ENCODE measurements at places on chromosomes 3 and 15.

DNA sequence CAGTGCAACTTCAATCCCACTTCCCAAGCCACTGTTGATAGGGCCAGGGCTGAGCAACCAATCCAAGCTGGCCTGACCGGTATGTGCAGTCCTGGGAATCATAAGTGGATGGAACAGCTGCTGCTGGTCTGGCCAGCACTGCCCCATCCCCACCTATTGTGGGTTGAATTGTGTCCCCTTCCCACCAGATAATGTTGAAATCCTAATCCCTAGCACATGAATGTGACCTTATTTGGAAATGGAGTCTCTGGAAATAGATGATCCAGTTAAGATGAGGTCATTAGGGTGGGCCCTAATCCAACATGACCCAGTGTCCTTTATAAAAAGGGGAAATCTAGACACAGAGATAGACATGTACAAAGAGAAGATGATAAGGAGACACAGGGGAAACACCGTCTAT lies 13.7 kb upstream of the PDIA5 start:
- DNase-seq: no peak

DNA sequence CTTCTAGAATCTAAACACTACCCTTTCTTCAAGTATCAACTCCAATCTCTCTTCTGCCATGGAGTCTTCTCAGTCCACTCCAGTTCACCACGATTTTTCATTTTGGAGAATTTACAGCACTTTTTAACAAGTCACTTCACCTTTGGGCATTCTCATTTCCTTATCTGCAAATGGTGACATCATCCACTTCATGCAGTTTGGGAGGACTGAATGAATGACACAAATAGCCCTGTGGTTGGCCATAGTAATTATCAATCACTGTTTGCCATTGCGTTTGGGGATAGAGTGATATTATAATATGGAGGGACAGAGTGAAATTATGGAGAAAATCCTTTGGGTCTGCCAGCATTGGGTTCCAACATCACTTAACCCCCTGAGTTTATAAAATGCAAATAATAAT lies 38.0 kb upstream of the TM4SF1 start:
- no peak for DNase-seq

DNA sequence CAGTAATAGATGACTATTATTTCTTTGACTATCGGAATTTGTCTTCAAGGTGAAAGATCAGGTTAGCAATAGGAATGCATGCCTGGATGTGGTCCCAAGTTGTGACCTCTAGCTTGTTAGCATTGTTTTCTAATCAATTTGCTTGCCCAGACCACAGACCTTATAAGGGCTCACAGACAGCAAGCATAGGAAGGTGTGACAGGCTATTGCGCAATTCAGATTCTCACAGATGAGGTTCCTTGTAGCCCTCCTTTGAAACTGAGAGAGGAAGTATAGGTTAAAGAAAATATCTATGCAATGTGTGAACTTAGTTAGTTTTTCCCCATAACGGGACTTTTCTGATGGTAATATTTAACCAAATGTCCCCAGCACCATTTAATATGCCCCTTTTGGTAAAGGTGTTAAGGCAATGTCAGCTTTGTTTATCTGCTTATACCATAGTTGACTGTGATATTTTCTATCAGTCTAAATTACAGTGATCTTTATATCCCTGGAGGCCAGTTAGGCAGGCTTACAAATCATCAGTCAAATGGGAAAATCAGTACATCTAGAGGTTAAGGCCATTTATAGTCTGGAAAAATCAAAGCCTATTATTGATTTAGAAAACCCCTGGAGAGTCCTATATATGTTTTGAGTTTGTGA lies 168.1 kb upstream of the MBNL1 start:
- no peak for DNase-seq

DNA sequence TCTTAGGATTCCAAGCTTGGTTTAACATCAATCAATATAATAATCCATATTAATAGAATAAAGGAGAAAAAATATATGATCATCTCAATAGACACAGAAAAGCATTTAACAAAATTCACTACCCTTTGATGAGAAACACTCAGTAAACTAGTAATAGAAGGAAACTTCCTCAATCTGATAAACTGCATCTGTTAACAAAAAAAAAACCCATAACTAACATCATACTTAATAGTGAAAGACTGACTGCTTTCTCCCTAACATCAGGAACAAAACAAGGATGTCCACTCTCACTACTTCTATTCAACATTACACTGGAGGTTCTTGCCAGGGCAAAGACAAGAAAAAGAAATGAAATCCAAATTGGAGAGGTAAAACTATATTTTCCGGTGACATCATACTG lies 30.5 kb downstream of the LRRK1 start:
- DNase-seq: no peak

GRCh38 chr3:144677103-144677502 lies 705.5 kb downstream of the DIPK2A start:
- DNase-seq: no peak

- DNase-seq: no peak
Observed at GRCh38 chr3:14244521-14245247, 66.1 kb downstream of the LSM3 start.

DNA sequence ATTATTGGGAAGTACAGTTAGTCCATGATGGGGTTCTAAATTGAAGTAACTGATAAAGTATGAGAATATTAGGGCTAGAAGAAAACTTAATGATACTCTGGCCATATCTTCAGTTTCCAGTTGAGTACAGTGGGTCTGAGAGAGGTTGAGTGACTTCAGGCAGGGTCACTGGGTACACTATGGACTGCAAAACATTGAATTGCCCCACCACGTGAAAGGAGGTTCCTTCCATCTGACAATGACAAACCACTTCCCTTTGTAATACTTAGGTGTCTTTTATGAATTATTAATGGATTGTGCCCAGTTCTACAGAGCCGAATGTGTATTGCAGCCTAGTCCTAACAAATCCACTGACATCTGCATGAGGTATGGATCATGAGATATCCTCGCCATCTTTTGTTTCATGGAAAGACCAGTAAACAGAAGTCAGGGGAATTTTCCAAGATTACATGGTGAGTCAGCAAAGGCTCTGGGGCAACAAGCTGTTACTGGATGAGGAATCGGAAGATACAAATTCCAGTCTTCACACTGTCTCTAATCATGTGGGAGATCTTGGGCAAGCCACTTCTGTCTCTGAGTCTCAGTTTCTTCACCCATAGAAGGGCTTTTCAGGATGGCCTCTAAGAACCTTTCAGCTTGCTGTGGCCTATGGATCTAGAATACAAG lies 66.5 kb upstream of the BCL6 start:
- DNase-seq: no peak

- DNase-seq: no peak
Observed at GRCh38 chr3:59017617-59017984, 32.2 kb downstream of the CFAP20DC start.

- DNase-seq: no peak
Observed at GRCh38 chr3:174547801-174548435, 311.2 kb upstream of the NAALADL2 start.

DNA sequence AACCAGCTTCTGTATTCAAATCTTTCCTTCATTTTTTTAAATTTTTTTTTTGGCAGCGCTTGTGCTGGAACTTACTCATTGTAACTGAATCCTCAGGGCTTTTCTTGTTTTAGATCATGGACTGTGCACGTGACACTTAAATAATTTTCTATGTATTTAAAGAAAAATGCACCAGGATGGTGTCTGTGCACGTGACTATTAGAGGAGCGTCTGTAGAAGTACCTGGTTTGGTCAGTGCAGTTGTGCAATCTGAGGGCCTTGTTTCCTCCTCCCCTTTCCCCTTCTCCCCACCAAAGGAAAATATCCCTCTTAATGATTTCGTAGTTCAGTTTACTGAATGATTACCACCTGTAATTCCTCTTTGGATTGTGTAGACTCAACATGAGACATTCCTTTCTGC lies 31.3 kb downstream of the EDEM1 start:
- DNase-seq: no peak

- DNase-seq: no peak
Observed at GRCh38 chr3:123593381-123593780, 8.5 kb upstream of the HACD2 start.

GRCh38 chr3:190696777-190697501 lies 165.6 kb downstream of the GMNC start:
- no peak for DNase-seq

DNA sequence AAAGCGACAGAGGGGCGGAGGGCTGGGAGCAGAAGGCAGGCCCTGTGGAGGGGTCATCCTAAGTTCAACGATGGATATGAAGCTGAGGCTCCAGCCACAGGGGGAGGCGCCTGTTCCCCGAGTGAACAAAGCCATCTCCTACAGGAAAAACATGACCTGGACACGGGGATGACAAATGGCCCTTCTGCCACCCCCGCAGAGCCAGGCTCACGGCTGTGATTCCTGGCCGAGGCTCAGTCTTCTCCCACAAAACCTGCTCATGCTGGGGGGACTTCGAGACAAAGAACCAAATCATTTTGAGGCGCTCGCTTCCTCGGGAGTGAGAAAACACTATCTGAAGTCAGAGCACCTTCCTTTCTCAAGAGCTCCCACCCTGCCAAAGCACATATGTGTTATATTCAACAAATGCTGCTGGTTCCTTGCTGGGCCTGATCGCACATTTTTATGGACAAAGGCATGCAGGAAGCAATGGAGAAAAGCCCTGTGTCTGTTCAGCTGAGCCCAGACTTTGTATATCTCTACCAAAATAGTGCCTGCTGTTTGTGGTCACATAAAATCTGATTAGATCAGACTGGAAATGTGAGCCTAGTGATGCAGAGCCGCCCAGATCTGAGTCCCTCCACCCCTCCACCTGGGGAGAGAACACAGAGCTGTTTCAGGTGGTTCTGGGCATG lies 5.6 kb downstream of the RBP1 start:
- DNase-seq: peak; percentile 92

DNA sequence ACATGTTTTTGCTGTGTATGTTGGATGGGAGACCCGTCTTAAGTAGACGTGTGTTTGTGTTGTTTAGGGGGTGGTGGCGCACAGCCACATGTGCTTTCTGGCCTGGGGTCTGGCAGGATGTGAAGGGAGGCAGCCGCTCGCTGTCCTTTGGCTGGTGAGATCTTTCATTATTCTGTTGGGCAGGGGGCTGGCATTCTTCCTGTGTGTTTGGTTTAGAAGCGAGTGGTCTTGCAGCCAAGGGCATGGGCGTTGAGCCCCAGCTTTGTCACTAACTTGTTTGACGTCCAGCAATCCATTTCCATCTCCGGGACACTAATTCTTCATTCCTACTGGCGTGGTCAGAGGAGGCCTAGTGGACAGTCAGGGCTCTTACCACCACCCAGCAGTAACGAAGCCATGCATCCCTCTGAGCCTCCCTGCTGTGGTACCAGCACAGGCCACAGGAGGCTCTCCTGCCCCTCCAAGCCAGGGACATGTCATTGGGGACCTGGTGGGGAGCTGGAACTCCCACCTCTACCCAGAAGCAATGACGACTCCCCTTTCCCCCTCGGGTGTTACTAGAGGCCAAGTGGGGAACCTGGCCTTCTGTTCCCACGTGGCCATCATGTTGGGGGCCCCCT lies 10.7 kb downstream of the THSD4 start:
- no peak for DNase-seq

GRCh38 chr3:154139996-154140436 lies 18.8 kb downstream of the ARHGEF26 start:
- DNase-seq: no peak

DNA sequence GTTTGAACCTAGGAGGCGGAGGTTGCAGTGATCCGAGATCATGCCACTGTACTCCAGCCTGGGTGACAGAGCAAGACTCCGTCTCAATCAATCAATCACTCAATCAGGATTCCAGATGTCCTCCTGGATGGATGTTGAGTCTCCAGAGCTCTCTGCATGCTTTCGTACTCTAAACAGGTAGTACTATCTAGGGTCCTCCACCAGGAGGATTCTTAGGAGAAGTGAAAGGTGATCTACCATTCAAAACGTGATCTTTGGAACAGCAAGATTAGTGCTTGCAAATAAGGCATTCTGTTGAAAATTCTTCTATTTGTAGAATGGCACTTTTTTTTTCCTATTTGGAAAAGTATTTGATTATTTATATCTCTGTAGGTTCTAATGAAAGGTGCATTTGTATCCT lies 34.3 kb downstream of the CNOT10 start:
- no peak for DNase-seq

GRCh38 chr15:41031232-41032078 lies 78.2 kb downstream of the CHAC1 start:
- no peak for DNase-seq

DNA sequence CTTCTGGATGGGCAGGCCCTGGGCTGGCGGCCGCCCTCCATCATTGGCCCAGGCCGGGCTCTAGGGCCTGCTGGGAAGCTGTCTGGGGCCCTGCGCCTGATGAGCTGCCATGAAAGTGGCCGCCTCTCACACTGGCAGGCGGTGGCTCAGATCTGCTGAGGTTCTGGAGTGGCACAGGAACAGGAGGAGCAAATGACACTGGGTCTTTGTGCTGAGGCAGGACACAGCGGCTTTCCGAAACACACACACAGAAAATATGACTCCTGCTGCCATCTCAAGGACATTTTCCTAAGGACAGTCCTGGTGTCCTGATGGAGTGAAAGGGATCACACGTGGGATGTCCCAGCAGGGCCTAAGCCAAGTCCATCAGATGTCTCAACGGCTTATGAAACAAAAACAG lies 103.5 kb downstream of the NUP210 start:
- DNase-seq: no peak

- no peak for DNase-seq
Observed at GRCh38 chr3:129534428-129535027, 6.1 kb downstream of the RHO start.

DNA sequence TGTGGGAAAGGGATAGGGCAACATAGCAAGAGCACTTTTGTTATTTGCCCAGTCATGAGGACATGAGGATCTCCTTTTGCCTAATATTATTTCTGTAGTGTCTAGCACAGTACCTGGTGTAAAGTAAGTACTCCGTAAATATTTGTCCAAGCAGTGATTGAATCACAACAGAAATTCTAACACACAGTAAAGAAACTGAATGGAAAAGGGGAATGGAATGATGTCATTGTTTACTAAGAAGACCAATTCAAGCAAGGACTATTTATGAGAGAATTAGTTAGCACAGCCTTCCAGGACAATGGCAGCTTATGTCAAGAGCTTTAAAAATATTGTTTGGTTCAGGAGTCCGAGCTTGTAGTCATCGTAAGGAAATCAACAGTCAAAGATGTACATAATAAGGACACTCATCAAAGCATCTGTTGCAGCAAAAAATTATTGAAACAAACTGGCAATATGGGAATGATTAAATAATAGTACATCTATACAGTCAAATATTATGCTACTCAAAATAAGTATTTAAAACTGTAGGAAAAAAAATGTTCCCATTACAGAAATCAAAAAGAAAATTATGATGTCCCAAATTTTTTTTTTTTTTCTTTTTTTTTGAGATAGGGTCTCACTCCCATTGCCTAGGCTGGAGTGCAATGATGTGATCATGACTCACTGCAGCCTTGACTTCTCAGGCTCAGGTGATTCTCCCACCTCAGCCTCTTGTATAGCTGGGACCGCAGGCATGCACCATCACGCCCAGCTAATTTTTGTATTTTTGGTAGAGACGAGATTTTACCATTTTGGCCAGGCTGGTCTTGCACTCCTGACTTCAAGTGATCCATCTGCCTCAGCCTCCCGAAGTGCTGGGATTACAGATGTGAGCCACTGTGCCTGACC lies 17.9 kb downstream of the CAPN7 start:
- DNase-seq: no peak

Data from NCI-H2081 (cell line).